ENCODE measurements at places on chromosomes 6 and 20.

- DNase-seq: no peak
These were observed 57.1 kb upstream of the AFDN start for GRCh38 chr6:167769408-167770190.

GRCh38 chr6:79941489-79942151 lies 5.7 kb downstream of the ELOVL4 start:
- no peak for DNase-seq

GRCh38 chr6:166907871-166908806 lies 48.2 kb downstream of the RNASET2 start:
- no peak for DNase-seq

- DNase-seq: no peak
These were observed 176.2 kb upstream of the AHI1 start for GRCh38 chr6:135673501-135674309.

GRCh38 chr6:68740828-68741500 lies 105.9 kb downstream of the ADGRB3 start:
- no peak for DNase-seq

DNA sequence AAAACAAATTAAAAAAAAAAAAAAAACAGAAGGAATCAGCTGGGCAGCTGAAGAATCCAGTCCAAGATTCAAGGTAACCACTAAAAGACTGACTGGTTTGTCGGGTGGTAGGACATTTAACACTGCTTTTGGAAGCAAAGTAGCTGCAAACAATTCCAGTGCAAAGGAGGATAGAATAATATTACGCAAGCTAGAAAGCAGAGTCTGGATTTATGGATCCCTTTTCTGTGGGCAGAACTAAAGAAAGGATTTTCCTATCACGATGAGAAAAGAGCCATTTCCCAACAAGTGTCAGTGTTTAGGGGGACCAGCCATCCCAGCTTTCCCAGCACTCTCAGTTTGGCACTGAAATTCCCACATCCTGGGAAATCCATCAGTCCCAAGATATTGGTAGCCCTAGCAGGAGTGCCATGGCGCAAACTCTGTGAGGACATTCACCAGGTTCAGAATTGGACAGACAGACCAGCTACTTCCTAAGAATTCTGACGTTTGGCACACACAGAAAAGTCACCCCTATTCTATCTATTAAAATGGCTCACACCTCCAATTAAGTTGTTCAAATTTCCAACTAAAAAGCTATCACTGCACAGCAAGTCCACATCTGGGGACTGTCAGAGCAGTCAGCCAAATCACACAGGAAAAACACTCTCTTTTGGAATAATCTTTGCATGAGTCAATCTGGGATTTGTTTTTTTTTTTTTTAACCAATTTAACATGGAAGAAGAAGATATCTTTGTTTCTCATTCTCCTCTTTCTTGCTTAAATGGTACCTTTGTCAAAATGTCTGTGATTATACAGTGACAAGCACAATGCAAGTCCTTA lies 356.8 kb upstream of the ARID1B start:
- no peak for DNase-seq

DNA sequence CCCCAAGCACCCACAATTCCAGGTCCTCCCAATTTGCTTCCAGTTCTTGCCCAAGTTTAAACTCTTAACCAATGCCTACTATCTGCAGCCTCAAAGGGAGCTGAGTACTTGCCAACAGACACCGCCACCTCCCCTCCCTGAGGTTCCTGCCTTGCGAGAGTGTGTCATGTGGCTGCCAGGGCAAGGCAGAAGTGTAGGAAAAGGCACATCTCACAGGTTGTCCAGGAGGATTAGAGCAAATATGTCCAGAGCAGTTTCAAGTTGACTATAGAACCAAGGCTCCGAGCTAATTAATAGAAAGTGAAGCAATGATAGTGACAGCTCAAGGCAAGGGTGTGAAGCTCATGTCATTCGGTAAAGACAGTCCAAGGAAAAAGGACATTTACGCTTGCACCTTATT lies 127.8 kb downstream of the ATXN1 start:
- DNase-seq: no peak

GRCh38 chr6:45738057-45738455 lies 277.6 kb downstream of the CLIC5 start:
- DNase-seq: no peak

DNA sequence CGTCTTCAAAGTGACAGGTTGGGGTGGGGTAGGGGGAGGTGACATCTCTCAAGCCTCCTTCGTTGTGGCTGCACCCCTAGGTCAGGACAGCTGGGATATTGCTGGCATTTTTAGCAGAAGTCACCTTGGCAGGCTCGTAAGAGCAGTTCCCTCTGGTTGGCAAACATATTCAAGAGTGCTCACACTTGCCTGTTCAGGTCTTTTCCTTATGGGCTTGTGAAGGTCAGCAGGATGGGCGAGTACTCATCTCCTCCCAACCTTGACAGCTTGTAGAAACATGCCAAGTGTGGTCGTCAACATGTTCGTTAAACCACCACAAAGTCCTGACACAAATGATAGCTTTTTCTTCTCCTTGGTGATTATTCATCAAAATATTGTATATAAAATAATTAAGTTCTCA lies 113.6 kb downstream of the HDGFL1 start:
- DNase-seq: no peak

DNA sequence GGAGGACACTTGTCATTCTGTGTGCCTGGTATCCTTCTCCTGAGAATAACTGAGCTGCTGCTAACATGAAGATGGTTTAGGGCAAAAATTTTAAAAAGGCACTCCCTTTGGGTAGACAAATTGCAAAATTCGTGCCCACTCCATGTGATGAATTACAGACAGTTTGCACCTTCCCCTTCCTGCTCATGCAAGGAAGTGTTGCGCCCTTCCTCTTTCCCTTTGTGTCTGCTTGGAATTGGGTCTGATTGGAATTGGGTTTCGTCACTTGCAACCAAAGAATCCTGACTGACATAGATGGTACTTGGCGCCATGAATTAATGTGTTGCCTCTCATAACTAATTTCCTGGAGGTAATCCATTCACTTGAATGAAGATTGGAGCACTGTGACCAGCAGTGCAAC lies 62.3 kb upstream of the SHLD1 start:
- DNase-seq: no peak
